ENCODE measurements at places on chromosomes 2 and 18.

DNA sequence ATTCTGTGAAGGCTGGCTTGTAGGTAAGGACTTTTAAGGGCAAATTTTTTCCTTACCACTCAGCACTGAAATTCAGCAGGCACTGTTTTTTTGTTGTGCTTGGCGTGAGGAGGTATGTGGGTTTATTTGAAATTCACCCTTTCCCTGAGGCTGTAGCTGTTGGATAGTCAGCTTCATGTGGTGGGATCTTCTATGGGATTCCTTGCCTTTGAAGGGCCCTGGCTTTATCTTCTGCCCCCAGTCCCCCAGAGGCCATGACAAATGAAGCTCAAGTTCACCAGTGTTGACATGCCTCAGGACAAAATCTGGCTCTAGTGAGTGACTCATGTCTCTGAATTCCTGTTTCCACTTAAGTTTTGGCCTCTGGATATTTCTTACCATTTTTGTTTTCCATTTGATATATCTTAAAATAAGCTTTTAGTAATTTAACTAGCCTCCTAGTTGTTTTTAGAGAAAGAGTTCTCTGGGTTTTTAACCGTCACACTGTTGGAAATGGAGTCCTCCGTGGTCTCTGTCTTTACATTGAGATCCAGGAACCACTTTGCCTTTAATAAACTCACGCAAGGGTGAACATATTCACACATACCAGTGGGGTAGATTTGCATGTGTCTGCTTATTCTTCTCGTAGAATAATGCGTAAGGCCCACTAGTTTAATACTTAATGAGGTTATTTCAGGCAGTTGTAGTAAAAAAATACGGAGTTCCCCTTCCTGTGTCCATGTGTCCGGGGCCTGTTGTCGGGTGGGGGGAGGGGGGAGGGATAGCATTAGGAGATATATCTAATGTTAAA, 211.1 kb upstream of the FAM98A start:
- DNase-seq, result no peak

DNA sequence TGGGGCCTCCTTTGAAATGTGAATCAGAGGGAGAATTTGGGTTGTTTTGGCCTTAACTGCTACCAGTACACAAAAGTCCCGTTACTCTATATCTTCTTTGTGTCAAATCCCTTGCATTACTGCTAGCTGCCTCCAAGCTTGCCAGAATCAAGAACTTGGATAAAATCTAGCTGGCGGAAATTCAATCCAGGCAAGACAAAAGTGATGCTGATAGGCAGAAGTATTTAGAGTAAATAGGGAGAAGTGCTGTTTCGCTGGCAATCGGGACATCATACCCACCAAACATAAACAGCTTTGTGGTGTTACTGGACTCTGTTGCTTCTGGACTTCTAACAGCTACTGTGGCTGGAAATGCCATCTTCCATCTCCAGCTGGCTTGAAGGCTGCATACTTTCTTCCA, 2.5 kb downstream of the IFIH1 start:
- DNase-seq, result no peak

GRCh38 chr2:1550658-1551316, 137.5 kb downstream of the TPO start:
- peak; percentile 70 for DNase-seq

DNA sequence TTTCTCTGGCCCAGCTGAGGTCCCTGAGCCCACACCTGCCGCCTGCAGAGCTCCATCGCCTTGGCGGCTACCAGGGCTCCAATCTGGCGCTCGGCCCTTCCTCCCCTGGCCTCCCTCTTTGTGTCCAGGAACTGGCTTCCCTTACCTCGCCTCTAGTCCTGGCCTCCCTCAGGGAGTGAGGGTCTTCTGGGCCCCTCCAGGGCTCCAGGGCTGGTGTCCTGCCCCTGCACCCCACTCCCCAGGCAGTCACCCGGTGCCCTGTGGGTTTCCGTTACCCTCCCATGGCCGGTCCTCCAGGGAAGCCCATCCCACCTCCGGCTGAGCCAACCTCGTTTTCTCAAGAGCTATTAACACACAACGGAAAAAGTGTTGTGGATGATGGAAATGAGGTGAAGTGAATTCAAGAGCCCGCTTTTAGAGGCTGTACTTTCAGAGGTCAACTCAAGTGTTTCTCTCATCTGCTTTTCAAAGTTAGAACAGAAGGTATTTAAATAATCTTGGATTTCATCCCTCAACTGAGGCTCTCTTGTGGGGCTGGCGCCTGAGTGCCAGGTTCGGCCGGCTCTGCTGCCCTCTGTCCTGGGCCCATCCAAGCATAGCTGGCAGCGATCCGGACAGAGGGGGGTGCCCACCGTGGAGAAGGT, 131.9 kb downstream of the ASB1 start:
- DNase-seq, result no peak

- peak; percentile 55 for DNase-seq
These were observed 200.3 kb upstream of the ID2 start for GRCh38 chr2:8481463-8482009.

DNA sequence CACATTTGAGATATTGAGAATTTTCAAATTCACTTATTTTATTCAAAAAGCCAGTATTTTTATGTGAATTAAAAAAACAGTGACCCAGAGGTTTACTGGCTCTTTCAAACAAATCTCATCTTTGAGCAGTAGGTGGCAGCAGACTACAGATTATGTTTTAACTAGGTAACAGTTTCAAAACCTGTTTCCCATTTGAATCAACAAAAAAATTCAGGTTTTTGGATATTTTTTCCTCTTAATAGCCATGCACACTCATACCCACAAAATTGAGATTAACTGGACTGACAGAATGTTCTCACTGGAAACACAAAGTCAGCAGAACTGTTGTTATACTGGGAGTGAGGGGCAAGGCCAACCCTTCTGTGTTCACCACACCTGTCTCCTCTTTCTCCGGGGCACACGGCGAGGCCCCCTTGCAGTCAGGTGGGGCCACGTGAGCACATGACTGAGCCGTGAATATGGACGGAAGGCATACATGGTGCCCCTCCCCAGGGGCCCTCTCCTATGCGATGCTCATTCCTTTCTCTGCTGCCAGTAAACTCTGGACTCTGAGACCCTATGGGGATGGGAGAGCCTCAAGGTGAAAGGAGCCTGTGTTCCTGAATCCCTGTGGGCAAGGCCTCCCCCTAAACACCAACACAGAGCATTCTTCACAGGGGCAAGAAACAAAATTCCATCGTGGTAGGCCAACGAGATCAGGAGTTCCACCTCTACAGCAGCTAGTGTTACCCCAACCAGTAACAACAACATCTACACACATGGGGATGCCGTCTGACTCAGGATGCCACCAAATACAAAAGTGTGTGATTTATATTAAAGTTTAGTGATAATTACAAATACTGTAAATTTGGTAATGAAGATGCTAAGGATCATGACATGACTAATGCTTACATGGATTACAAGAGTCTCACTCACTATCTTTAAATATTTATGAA, 80.4 kb downstream of the LPIN2 start:
- DNase-seq, result peak; percentile 27

DNA sequence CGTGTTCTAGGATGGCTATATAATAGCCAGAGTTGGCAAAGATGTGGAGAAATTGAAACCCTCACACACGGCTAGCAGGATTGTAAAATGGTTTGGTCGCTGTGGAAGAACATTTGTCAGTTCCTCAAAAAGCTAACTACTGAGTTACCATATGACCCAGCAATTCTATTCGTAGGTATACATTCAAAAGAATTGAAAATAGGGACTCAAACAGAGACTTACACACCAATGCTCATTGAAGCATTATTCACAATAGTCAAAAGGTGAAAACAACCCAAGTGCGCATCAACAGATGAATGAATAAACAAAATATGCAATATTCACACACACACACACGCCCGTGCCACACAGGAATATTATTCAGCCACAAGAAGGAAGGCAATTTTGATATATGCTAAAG, 98.7 kb downstream of the PLA2R1 start:
- no peak for DNase-seq

DNA sequence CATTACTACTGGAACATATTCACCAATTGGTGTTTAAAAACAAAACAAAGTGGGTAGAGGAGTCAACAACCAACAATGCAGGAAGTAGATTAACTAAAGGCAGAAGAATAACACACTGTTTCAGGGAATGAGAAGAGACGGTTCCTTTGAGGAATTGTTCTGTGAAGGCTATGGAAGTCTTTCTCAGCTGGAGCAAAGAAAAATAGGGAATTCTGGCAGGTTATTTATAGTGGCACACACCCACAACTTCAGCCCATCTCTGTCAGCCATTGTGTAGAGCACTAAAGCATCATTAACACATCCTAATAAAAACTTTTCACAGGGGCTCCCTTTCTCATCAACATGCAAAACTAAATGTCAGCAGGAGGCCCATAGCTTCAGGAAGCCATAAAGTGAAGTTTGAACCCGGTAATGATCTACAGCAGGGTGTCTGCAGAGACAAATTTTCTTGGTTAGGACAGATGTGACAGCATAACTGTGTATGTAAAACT, 113.6 kb downstream of the CDH2 start:
- DNase-seq, result no peak

DNA sequence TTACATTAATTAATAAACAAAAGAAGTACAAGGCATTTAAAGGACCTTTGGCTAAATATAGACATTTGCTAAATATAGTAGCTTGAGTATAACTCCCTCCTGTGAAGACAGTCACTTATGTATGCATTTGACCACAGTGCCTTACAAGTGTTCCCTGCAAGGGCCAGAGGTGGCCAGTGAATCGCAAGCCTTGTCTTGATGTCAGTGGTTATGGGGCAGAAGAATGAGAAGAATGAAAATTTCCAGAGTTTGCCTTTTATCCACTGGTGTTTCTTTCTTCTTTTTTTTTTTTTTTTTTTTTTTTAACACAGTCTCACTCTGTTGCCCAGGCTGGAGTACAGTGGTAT, 1.8 kb downstream of the LRRFIP1 start:
- no peak for DNase-seq

DNA sequence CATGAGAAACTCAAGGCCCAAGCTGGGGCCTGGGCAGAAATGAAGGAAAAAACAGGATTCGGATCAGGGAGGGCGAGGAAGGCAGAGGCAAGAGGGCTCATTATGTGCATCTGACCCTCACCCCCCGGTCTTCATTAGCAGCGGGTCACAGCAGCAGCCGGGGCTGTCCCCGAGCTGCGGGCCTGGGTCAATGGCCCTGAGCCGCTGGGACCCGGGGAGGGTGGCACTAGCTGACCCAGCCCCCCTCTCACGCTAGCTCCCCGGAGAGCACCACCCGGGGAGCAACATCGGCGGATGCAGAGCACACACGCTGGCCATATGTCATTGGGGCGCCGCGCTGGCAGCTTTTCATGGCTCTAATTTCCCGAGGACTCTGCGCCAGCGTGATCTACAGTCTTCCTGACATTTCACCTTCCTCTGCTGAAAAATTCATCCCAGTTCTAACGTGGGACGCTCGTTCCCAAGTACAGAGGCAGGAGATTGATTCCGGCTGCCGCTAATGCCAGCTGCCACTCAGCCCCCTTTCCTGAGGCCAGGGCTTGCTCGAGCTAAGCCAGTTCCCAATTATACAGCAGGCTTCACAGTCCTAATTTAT, 63.7 kb downstream of the EIPR1 start:
- DNase-seq, result no peak

GRCh38 chr2:102033750-102034682, 42.3 kb downstream of the IL1R2 start:
- no peak for DNase-seq

GRCh38 chr18:79790996-79791972, 6.5 kb upstream of the KCNG2 start:
- no peak for DNase-seq

DNA sequence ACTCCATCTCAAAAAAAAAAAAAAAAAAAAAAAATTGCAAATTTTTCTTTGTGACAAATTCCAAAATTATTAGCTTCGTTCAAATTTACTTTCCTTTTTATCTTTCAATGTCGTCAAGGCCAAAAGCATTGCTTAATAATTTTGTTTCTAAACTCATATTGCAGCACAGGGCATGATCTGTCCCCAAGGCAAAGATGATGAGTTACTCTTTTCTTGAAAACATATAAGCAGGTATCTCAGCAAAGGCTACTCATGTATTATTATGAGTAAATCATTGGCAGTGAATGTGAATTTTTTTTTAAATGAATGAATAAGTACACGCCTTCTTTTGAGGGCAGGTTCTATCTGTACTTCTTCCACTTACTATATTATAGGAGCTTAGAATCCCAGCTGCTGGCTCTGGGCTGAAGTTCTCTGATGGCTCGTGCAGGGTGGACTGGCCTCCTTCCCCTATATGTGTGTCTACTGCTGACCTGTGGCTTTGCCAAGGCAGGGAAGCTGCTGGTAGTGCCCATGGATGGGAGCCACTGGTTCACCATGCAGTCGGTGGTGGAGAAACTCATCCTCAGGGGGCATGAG, at the start of gene UGT1A7:
Gene UGT1A7, plus strand, starts transcription at position 381 of the 579 bp plus-strand sequence. Its CDS starts 37 bp downstream, at position 418.
- no peak for DNase-seq

GRCh38 chr2:64860276-64860885, 128.8 kb upstream of the SLC1A4 start:
- no peak for DNase-seq

- DNase-seq, result no peak
These were observed 301.0 kb downstream of the STK39 start for GRCh38 chr2:167946441-167946841.

GRCh38 chr2:37740164-37740739, 68.8 kb upstream of the CDC42EP3 start:
- DNase-seq, result no peak

DNA sequence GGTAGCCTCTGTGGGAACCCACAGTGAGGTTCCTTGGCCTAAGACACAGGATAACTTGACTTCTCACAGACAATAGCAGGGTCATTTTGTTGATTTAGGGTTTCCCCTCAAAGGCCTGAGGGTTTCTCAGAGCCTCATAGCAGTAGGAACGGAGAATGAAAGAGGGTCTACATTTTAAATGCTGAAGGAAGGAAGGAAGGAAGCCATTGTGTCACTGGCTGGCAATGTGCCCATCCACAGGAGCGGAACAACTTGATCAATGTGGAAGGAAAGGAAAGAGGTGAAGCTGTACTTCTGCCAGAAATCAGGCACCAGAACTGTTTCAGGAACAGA, 5.1 kb downstream of the IL1B start:
- no peak for DNase-seq

DNA sequence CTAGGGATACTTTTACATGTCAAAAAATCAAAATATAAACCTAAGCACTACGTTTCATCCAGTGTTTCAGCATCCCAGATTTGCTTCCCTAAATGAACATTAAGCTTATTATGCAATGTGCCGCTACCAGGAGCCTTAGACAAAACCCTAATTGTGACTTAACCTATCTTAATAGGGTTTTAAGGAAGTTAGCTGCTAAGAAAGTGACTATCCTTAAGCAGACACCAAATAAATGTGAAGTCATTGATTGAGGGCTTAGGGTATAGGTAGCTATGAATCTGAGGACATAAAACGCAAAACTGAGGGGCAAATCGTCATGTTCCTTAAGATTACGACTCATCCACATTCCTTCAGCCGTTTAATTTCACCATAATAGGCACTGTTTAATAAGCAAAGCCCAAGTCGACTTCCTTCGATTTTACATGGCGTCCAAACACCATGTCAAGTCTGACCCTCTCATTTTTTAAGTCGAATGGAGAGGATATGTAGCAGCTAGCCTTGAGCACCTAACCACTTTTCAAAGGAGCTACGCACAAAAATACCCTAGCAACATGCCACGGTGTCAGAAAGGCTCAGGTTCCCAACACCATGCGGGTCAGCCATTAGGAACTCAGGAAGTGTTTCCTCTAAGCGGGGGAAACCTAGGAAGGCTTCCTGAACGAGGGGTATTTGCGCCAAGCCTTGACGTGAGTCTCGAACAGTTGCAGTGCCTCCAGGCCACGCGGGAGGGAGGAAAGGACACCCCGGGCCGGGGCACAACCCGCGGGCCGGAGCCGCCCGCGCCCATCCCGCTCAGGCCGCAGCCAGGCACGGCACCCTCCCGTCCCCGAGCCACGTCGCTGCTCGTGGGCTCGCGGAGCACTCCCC, 1.0 kb downstream of the HDLBP start:
- no peak for DNase-seq
